ENCODE measurements at places on chromosomes 5 and 9.

- DNase-seq, result no peak
Measured at GRCh38 chr5:58847041-58847440, 264.2 kb downstream of the RAB3C start.

- no peak for DNase-seq
Measured at GRCh38 chr9:124696101-124696500, 75.0 kb downstream of the NR6A1 start.

GRCh38 chr9:98575379-98576346, 133.1 kb downstream of the GABBR2 start:
- DNase-seq, result no peak

GRCh38 chr5:1129711-1130055, 17.8 kb upstream of the SLC12A7 start:
- no peak for DNase-seq

DNA sequence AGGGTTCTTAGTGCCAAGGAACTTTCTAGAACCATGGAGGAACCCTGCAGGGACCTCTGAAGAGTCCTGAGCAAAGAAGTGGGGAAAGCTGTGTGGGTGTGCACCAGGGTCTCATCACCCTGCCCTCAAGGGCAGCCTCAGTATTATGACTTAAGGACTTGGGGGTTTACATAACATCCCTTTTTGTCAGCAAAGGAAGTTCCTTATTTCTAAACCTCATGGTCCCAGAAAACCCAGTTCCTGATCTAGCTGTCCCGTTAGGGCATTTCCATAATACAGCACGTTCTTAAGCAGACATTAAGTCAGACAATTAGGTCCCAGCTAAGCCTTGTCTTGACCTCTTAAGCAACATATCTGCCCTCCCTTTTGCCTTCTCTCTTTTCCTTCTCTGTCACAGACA, 57.3 kb downstream of the DAPK1 start:
- no peak for DNase-seq

DNA sequence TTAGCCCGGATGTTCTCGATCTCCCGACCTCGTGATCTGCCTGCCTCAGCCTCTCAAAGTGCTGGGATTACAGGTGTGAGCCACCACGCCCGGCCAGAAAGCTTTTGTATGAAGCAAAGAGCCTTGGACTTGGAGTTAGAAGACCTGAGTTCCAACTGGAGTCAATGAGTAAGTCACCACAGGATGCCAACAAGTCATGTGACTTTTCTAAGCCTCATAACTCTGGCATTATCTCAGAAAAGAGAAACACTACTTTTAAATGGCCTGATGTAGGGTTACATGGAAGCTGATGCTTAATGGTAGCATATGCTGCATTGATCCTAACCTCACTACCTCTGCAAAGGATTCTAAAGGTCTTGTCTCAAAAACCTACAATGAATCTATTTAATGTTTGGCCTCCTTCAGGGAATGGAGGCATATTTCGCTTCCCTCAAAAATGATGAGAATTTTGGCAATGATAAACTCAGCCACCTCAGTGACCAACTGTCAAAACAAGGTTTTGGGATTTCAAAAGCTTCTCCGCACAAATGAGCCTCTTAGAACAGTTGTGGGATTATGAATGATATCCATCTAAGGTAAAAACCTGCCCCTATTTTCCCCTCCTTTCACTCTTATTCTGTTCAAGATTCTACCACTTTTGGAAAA, 236.8 kb downstream of the ACTL7B start:
- DNase-seq, result no peak

DNA sequence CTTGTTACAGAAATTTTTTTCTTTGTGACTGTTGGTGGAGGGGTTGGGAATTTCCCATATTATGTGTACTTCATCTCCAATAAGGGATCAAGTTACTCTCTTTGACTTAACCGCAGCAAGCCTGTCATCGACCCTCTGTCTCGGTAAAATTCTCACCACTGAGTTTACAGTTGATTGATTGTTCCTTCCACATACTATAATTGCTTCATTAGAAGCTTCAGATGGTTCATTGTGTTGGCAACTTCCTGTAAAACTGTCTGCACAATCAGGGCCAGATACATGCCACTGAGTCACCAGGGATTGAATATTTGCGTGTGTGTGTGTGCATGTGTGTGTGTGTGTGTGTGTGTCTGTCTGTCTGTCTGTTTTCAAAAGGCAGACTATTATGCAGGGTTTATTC, 176.6 kb downstream of the ZNF462 start:
- DNase-seq, result no peak

- no peak for DNase-seq
Measured at GRCh38 chr5:60257596-60258271, 364.2 kb upstream of the PDE4D start.

- DNase-seq, result no peak
Measured at GRCh38 chr5:96478983-96479382, 45.9 kb upstream of the PCSK1 start.

DNA sequence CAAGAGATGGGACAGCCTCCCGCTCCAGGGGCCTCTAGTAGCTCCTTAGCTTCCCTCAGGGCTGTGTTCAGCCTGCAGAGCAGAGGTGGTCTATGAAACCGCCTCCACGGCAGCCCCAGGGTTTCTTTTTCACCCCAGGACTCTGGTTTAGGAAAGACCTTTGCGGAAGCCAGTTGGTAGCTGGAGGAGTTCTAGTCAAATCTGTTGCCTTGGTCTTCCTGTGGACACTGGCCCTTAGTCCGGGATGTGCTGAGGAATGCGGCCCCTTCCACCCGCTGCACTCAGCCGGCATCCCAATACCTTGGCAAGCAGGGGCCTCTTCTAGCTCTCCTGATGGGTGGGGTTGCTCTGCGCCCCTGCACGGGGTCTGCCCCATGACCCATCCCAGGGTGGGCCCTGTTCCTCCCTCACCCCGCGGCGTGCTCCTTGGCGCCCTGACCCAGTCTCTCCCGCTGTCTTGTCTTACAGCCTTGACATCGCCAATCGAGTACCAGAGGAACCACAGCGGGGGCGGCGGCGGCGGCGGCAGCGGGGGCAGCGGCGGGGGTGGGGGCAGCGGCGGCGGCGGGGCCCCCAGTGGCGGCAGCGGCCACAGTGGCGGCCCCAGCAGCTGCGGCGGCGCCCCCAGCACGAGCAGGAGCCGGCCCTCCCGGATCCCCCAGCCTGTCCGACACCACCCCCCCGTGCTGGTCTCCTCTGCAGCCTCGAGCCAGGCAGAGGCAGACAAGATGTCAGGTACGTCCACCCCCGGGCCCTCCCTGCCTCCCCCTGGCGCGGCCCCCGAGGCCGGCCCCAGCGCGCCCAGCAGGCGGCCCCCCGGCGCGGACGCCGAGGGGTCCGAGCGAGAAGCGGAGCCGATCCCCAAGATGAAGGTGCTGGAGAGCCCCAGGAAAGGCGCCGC, 94.3 kb upstream of the OTULINL start:
- DNase-seq, result no peak

- DNase-seq, result no peak
Measured at GRCh38 chr5:15256485-15256884, 243.5 kb upstream of the FBXL7 start.

DNA sequence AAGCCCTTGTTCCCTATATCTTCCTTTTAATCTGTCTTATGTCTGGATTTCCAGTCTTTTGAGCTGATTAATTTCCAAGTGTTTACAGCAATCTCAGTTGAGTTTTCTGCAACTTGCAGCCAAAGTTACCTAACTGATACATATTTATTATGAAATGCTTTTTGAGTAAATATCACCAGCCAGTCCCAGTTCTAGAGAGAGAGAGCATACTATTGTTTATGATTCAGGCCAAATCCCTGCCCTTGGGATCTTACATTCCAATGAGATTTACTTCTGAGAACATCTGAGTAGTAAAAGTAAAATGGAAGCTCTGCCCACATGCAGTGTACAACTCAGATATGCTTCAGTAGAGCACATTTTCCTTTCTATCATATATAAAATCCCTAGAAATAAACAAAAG, 661.7 kb downstream of the KCTD16 start:
- DNase-seq, result no peak

- DNase-seq, result no peak
Measured at GRCh38 chr5:128083811-128084227, 253 bp downstream of the SLC12A2 start.

GRCh38 chr9:378263-378662, 163.6 kb downstream of the DOCK8 start:
- DNase-seq, result no peak

DNA sequence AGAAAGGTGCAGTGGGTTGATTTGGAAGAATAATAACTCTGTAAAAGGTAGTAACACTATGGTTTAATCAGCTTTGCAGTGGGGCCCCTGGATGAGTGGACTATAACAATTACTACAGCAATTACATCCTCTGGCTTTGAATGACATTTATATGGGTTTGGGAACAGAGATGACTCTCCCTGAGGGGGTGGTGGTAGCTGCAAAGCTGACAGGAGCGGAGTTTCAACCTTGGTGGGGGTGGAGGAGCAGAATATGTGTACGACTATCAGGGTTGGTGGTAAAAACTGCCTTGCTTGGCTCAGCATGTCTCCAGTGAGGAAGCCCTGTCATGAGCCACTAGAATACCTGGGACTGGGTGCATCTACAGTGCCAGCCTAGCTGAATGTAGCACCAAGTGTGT, 28.3 kb upstream of the NR3C1 start:
- no peak for DNase-seq

DNA sequence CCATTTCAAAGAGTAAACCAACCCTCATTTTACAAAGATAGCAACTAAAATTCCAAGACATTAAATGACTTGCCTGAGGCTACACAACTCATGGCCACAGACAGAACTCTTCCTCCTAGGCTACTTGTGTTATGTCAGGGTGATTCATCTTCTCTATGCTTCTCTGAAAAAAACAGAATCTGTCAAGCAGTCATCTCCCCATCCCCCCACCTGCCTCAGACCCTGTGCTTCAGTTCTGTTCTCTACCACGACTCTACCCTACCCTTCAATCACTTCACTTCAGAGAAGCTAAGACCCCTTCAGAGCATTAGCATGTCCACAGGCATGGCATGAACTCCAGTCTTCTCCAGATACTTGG, 277.7 kb upstream of the PTGER4 start:
- no peak for DNase-seq

DNA sequence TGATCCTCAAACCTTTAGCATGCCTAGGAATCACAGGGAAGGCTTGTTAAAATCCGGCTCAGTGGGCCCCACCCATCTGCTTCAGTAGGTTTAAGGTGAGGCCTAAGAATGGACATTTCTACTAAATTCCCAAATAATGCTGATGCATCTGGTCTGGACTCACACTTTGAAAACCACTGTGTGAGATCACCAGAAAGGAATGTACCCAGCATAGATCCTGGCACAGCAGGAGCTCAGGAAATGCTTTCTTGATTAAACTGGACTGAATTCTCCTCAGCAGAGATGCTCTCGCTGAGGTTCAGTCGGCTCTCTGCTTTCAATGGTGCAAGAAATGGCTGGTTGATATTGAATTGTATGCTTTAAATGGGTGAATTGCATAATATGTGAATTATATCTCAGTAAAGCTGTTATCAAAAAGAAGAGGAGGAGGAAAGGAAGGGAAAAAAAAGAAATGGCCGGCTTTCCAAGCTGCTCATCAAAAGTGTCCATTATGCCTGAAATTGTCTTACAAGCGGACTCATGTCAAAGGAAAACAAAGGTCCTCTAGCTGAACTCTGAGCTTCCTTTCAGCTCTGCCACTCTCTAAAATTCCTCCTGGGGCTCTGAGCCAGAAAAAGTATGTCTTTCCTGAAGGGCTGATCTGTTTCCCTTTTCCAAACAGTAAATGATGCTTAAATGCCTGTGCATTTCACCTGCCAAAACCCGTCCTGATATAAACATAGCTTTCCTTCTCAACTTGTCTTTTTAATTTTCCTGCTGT, 77.6 kb upstream of the SAP30L start:
- no peak for DNase-seq

GRCh38 chr5:170254056-170254455, 21.3 kb downstream of the C5orf58 start:
- DNase-seq, result peak; percentile 51

DNA sequence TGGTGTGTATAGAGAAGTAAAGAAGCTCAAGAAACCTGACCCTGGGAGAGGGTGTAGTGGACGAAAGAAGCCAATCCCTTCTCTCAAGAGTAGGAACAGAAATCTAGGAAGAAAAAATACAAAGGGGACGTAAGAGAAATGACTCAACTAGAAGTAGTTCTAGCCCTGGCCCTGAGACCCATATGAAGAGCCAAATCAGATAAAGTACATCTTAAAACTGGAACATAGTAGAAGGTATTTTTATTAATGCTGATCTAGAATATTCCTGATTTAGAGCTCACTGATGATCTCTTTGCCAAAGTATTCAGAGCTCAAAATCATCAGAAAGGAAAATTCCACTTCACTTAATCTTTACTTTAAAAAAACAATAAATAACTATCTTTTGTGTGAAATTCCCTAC, 184.8 kb downstream of the MLLT3 start:
- no peak for DNase-seq

GRCh38 chr9:83744206-83744605, 36.4 kb upstream of the UBQLN1 start:
- DNase-seq, result no peak

- no peak for DNase-seq
Measured at GRCh38 chr5:9954869-9955268, 294.8 kb downstream of the ATPSCKMT start.

- no peak for DNase-seq
Measured at GRCh38 chr9:78143281-78144007, 92.4 kb upstream of the CEP78 start.

- no peak for DNase-seq
Measured at GRCh38 chr9:137728444-137729311, 109.9 kb downstream of the EHMT1 start.

DNA sequence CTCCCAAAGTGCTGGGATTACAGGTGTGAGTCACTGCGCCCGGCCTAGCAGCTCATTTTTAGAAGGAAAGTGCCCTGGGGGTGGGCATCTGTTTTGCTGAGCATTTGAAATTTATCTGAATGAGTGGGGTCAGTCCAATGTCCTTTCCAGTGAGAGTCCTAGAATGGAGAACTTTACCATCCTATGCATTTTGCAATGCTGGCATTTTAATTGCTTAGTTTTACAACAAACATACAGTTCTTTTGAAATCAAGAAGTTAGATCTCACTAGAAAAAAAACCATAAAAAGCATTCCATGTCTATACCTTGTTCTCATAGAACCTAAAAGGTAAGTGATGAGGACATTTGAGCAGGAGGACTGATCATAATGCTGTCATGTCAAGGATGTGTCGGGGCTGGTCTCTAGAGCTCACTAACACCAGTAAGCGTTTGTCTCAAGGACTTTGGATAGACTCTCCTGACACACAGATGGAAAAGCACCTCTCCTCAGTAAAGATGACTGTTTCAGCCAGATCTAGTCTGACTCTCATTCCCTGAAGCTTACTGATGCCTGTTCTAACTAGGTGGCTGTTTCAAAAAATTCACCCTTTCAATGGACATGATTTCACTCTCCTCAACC, 83.9 kb downstream of the DCP2 start:
- no peak for DNase-seq

DNA sequence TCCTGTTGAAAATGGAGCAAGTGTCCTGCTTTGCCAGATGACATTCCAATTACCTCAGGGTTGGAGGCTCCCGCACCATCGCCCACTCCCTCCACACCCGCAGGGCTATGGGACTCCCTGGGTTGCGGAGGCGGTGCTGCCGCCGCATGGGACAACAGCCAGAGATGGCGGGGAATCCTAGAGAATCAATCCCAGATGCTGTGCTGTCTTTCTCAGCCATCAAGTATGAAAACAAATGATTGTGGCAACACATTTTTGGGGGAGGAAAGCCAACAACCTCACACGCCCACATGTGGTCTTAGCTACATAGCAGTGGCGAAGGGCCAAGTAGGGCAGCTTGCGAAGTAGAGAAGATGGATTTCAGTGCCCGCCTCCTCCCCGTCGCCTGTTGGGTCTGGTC, 46.7 kb downstream of the IL31RA start:
- DNase-seq, result no peak

GRCh38 chr5:159419576-159419975, 89.3 kb upstream of the IL12B start:
- DNase-seq, result no peak
